ENCODE measurements at places on chromosomes 7 and 10. TPM values are rescaled to one million over a fixed set of nuclear protein-coding genes. Genes with fewer than 3 reads are reported as not detected.

DNA sequence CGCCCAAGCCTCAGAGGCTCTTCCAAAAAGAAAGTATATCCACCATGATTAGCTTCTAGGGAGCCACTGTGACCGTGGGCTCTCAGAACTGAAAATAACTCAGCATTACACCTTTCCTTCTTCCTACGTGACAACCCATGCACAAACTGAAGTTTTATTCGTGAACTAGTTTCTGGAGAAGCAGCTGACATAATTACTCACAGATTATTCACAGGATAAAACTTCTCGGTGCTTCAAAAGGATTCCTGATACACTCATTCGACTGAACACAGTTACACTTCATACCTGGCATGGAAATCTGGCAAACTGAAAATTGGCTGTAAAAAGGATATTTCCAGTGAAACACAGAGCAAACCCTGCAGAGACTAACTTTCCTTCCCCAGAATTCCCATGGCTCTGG, 139.2 kb upstream of the PTER start:
- H3K27me3 ChIP-seq = no peaks in the 10 kb centered on the region
- no peak overlapping the region for H3K4me3 ChIP-seq
- no peaks in the 10 kb centered on the region for H3K36me3 ChIP-seq
- H3K27ac ChIP-seq = no peak overlapping the region

GRCh38 chr7:133854739-133855138, 272.4 kb upstream of the LRGUK start:
- H3K27me3 ChIP-seq = no peaks in the 10 kb centered on the region
- no peak overlapping the region for H3K27ac ChIP-seq
- peaks cover 6% of the 10 kb centered on the region for H3K4me1 ChIP-seq
- no peak overlapping the region for H3K4me3 ChIP-seq

The TLX1 gene
- not detected for total RNA-seq

GRCh38 chr10:24958721-24959381, 6.4 kb upstream of the PRTFDC1 start:
- H3K4me1 ChIP-seq = no peaks in the 10 kb centered on the region
- H3K36me3 ChIP-seq = no peaks in the 10 kb centered on the region

The NRP1 gene
- 52.9 TPM for total RNA-seq
